T-helper 1 cell (primary cell): ENCODE measurements at places on chromosomes 7 and 10.

GRCh38 chr10:113131613-113132261 is 181.7 kb downstream of the TCF7L2 start:
- DNase-seq = no peak

- no peak for DNase-seq
Observed at GRCh38 chr7:75993689-75994387, 557 bp downstream of the TMEM120A start.

DNA sequence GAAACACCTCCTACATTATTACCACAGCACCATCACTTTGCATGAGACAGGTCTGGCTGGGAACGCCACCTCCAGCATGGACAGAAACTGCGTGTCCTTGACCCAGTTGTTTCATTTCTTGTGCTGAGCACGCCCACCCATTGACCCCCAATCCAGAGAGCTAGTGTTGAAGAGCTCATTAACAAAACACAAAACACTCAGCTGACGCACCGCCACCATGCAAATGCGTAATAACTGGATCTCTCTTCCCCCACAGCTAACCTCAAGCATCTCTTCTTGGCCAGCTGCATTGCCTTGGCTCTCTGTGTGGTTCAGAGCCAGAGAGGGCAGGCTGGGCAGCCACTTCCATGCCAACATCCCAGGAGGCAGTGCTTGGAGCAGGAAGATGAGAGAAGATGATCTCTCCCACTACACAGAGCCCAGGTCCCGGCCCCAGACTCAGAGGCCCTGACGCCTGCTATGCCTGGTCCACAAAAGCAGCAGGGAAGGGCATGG is 173.5 kb downstream of the PLXNA4 start:
- DNase-seq = no peak

DNA sequence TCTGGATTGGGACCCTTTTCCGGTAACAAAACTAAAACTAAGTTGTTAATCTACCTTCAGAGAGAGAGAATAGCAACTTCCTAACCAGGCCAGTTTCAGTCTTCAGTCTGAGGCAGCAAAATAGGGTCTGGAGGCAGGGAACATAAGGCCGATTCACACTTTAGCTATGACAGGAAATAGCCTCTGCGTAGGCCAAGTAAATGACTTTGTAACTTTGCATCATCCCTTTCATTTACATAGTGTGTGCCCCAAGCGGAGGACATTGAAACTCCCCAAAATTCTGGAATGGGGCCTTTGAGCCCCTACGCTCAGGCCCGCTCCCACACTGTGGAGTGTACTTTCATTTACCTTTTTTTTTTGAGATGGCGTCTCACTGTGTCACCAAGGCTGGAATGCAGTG is 1.7 kb upstream of the UPP1 start:
- DNase-seq = peak; percentile 74

DNA sequence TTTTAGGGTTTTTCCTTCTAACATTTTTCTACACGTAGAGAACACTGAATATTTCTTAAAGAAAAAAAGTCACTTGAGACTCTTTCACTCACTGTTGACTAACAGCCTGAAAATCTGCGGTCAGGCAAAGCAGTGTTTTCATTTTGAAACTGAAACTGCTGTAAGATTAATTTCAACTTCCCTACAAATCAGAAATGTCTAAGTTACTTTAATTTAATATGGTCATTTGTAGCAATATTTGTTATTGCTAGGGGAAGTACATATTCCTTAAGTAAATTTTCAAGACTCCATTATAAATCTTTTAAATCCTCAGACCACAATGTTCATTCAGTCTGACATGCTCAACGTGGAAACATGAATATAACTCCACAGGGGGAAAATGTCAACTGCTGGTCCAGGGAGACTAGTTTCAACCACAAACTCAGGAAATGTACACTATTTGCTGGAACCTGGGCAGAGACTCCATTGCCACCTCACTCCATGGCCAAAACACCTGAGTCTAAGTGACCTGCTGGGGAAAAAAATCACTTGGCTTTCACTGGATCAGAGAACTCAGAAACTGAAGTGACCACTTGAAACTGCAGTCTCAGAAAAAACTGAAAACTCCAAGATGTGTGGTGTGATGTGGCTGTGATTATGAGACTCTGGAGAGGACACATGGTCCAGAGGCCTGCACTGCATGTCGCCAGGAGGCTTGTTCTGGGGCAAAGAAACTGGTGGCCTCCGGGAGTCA is 161.2 kb downstream of the TAX1BP1 start:
- peak; percentile 75 for DNase-seq

DNA sequence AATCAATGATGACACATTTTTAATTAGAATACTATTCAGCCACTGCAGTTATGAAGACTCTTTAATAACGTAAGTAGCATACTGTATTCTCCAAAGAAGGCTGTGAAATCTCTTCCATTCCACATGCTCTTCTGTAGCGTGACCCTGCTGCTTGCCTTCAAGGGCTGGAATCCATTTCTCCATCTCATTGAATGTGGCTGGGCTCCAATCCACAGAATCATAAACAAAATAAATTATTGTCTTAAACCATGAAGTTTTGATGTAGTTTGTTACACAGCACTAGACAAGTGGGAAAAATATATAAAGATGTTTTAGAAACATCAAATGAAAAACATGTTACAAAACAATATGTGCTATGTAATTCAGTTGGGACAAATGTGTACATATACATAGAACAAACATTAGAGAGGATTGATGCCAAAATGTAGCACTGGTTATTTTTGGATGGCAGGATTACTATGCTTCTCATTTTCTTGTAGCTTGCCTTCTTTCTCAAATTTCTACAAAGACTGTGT is 410.8 kb upstream of the PODXL start:
- DNase-seq = no peak

GRCh38 chr10:103592186-103593021 is 98.9 kb downstream of the NEURL1 start:
- DNase-seq = peak; percentile 25

DNA sequence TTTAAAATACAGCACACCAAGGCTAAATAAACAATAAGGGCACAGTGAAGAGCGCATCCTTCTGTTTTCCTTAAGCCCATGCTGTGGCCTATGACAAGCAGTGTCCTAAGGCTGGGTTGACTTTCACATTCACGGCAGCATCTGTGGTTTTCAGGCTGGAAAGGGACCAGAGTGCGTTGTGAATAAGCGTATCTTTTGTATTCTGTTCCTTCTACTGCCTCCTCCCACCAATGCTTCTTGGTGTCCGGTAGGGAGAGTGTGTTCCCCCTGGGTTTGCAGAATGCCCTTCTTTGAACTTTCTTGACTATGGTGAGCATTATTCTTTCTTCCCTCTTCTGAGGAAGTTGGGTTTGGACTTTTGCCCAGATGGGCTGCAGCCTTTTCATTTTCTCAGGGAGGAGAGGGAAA is 73.6 kb downstream of the ABCA13 start:
- no peak for DNase-seq

GRCh38 chr7:50693455-50694130 is 89.1 kb downstream of the GRB10 start:
- no peak for DNase-seq

- DNase-seq = no peak
Observed at GRCh38 chr7:135320268-135320667, 86.6 kb downstream of the STRA8 start.

DNA sequence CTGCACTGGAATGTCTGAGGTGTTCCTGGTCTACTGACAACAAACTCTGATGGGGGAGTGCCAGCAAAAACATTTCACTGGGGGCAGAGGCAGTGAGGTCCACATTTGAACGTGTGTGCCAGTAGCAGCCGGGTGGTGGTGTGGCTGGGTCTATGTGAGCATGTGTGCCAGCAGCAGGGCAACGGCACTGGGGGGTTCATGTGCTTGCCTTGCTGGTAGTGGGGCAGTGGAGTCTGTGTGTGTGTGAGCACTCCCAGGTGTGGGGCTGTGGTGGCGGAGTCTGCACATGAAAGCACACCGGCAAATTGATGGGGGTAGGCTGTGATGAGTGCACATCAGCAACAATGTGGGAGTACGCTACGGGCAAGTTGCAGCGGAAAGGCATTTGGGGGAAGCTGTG is 49.4 kb upstream of the SORCS1 start:
- no peak for DNase-seq

DNA sequence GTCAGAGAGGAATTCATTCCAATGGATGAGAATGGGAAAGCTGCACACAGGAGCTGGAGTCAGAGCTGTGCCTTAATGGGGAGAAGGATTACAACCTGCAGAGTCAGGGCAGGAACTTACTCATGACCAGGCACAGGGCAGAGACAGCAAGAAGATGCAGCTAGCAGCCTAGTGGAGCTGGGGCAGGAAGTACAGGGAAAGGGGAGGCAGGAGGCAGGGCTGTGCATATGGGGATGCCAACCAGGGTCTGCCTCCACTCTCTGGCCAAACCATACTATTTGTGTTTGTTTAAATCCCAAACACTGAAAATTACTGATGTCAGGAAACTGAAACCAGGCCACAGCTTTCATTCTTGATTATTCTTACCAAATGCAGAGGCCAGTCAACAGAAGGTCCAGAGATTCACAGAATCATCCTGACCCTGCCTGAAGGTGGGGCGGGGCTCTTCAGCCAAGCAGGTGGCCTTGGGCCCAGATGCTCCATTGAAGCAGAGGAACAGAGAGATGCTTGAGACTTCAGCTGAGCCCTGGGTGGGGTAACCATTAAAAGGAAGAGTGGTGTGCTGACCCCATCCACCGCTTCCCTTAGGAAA is 461.9 kb downstream of the KCNMA1 start:
- no peak for DNase-seq

GRCh38 chr7:86653919-86654659 is 10.4 kb downstream of the GRM3 start:
- DNase-seq = no peak

DNA sequence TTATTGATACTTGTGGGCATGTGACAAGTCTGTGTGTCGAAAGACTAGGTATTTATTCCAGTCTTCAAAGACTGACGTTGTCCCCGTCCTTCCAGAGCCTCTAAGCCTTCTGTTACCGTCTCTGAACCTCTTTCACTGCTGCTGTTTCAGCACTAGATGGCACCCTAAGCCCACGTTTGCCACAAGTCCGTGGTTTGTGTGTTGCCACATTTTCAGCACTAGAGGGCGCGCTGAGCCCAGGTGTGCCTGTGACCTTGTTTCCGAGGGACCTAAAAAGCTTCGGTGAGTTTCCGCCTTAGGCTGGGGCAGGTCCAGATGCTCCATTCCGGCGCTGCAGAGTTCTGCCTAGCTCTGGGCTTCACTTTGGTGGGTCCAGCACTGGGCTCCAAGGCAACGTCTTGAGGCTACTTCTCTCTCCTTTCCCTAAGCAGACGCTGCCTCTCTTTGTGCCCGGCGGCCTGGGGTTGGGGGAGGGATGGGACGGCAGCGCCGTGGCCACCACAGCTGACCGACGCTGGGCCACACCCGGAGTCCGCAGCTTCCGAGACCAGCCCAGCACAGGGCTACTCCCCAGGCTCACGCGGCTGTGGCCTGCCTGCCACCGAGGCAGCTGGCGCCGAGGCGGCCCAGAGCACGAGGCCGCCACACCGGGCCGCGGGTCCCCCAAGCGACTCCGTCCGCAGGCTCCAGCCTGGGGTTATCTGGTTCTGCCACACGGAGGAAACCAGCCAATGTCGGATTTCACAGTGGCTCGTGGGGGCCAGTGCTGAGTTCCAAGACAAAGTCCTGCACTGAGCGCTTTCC is 520.2 kb downstream of the REEP3 start:
- DNase-seq = peak; percentile 77

DNA sequence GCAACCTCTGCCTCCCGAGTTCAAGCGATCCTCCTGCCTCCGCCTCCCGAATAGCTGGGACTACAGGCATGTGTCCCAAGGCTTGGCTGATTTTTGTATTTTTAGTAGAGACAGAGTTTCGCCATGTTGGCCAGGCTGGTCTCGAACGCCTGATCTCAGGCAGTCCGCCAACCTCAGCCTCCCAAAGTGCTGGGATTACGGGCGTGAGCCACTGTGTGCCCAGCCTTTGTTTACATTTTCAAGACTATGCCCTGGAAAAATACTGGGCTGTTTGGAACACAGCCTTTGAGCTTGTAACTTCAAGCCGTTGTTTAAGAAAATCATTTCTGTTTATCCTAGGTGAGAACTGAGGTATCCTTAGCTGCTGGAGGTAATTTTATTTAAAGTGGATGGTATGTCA is 1.9 kb downstream of the ZKSCAN1 start:
- no peak for DNase-seq

DNA sequence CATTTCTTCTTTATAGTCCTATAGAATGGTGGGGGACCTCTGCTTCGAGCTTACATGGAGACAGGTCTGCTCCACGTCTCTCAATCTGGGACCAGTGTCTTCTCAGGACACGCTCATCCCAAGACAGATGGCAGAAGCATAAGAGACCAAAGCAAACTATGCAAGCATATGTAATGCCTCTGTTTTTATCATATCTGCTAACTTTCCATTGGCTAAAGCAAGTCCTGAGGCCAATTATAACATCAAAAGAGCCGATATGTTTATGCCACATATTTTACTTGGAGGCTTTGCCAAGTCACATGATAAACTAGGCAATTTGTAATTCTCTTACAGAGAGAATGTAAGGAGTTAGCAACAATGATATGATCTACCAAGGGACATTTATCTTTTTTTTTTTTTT is 102.6 kb upstream of the NRBF2 start:
- DNase-seq = no peak

DNA sequence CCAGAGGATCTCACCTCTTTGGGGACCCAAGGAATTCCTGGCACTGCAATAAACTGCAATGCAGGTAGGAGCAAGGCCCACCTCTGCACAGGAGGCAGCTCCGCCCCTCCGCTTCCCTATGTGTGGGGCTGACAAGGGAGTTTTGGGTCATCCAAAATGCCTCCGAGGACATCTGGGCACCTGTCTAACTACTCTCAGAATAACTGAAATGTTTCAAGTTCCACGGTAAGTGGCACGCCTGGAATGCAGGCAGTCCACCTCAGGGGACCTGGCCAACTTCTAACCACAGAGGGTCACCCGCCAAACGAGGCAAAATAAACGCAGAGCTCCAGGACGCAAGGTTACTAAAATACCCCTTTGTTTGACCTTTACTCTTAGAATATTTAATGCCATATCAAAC is 102.5 kb downstream of the FGFR2 start:
- no peak for DNase-seq

DNA sequence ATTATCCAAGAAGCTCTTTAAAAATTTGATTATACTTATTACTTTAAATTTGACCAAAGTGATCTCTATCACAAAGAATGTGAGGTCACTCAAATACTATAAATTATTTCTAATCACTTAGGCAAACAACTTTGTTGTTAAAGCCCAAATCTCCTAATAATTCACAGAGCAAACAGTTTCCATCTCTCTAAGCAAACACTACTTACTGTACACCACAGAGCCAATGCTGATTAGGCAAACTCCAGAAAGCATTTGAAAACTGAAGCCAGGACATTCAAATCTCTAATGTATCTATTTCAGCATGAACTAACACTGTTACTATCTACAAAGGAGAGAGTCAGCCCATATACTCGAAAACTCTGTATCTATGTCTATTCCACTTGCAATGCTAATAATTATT is 107.1 kb downstream of the RNF32 start:
- DNase-seq = no peak

- DNase-seq = no peak
Observed at GRCh38 chr7:131190581-131190980, 137.1 kb upstream of the MKLN1 start.

GRCh38 chr10:128781637-128782036 is 655.4 kb upstream of the MKI67 start:
- no peak for DNase-seq

- DNase-seq = no peak
Observed at GRCh38 chr7:42479452-42479815, 242.4 kb upstream of the GLI3 start.
